ENCODE measurements at places on chromosomes 2 and 18.

- DNase-seq: no peak
These were observed 2.7 kb downstream of the CCDC88A start for GRCh38 chr2:55416786-55417568.

- no peak for DNase-seq
These were observed 11.7 kb downstream of the OSBPL6 start for GRCh38 chr2:178205853-178206521.

DNA sequence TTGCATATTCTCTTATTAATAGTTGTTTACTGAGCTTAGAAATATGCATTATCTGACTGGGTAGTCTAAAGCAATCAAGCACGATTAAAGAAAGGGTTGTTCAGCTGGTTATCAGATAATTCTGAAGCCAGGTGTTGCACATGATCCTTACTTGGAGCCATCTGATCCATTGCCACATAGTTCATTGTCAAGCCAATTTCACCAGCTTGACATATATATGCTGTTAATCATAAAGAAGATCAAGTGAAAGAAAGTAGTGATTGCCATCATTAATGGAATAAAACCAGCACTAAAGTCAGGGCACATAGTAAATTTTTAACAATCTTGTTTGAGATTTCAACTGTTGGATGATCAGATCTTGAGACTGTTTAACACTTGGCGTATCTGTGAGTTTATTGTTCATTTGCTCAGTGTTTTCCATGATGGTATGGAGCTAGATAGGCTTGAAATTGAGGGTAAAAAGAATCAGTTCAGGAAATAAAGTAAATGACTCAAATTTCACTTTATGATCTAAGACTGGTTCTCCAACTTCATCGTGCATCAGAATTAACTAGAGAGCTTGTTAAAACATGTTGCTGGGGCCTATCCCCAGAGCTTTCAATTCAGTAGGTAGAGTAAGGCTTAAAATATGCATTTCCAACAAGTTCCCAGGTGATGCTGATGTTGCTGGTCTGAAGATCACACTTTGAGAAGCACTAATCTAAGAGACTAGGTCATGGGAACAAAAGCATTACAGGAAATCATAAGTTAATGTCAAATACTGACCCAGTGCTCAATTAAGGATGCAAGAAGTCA lies 539.6 kb downstream of the SATB2 start:
- no peak for DNase-seq

DNA sequence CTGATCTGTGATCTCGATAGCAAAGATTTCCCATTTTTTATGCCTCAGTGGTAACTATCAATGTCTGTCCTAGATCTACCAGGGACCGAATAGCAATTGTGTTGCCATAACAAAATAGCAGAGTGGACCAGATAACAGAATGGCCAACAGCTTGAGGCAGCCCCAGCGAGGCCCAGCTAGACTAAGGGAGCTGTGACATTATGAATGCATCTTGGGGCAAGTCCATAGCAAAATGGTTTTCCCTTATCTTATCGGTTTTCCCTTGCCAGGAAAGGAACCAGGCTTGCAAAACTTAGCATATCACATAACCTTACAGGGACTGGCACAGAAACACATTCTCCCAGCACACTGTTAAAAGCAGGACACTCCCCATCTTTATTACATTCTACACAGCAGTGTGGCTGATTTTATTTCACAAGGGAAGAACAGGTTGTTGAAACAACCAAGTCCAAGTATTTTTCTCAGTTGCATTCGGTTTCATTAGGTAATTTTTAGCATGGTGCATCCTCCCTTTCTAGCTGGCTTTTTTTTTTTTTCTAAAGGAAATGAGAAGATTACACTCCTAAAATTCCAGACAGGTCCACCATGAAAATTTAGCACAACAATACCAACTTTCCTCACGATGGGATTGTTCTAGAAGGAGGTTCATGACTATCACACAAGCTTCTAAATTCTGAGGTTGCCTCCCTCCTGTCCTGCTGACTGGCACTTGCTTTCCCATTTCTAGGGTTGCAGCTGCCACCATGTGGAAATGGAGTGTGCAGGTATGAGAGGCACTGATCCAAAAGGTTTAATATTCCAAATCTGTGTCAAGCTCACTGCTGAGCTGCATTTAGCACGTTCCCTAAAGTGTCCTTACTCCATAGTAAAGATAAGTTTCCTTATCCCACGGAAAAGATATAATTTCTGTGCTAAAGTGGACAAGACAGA lies 97.0 kb upstream of the SLC35G4 start:
- no peak for DNase-seq

- DNase-seq: no peak
These were observed 67.7 kb downstream of the ACVR1 start for GRCh38 chr2:157808421-157808820.

DNA sequence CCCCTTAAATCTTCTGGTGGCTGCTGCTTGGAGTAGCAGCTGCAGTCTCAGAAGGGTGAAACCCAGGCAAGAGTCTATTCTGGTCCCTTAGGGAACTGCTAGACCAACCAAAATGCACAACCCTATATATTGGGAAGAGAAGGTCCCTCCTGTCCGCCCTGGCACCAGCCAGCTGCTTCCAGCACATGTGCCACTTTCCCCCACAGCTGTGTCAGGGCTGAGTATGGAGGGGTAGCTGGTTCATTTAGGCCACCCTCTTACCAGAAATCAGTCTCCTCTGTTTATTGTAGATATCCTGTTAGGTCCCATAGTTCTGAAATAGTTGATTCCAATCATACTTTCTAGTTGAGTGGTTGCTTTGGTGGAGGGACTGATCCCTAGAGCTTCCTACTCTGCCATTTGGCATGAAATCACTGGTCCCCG lies 68.9 kb downstream of the BIRC6 start:
- no peak for DNase-seq

GRCh38 chr2:140344838-140345237 lies 1564.6 kb upstream of the NXPH2 start:
- DNase-seq: no peak

GRCh38 chr18:25453556-25454269 lies 101.7 kb upstream of the ZNF521 start:
- DNase-seq: no peak

DNA sequence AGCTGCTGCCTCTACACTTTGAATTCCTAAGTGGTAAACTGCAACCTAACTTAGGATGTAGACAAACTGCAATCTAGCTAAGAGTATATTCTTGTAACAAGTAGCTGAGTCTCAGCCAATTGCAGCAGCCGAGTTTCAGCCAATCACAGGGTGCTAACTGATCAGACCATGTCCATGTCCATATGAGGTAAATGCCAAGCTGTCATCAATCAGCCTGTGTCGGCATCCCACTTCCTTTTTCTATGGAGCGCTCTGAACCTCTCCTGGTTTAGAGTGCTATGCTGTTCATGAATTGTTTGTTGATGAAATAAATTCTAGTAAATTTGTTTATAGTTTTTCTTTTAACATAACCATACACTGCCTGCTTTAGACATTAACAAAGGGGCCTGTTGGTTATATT lies 408.8 kb downstream of the NBAS start:
- no peak for DNase-seq

All from HuH-7.5 (cell line).